ENCODE measurements at places on chromosomes 3 and 15.

DNA sequence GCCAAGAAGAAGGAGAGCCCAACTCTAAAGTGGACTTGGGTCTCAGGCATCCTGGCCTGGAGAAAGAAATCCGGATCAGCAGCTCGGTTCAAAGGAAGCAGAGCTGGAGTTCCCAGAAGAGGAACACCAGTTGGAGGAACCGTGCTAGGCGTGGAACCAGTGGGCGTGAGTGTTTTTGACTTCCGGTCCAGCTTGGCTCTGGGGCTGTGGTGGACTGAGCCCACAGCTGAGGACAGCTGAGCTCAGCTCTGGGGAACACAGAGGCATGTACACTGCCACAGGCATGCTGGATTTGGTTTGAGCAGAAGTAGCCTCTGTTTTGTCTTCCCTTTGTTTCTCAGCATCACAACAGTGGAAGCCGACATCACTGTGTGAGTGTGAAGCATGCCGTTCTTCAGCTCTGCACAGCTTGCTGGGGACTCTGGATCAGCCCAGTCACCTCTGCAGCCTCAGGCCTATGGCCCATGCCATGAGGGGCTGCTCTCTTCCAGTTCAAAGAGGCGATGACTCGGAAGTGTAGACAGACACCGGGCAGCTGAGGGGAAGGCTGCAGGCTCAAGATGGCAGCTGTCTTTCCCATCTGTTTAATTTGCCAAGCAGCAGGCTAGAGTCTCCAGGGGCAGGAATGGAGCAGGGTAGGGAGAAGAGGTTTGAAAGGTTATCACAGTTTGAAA lies 185.8 kb upstream of the UBE3A start:
- no peak for DNase-seq

DNA sequence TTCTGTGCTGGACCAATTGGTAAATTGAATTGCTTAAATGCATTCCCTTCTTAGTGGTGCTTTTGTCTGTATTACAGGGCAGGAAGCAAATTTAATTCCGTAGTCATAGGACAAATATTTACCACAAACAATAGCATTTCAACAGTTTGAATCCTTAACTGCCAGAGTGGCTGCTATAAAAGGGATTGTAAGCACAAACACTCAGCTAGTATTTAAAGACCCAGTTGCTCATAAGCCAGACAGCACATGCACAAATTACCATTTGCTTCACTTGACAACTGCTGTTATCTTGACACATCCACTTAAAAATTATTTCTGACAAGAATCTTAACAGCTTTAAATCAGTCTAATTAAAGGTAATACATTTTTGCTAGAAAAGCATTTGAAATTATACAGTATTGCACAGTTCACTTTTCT lies 490.2 kb upstream of the ADAMTS9 start:
- no peak for DNase-seq

DNA sequence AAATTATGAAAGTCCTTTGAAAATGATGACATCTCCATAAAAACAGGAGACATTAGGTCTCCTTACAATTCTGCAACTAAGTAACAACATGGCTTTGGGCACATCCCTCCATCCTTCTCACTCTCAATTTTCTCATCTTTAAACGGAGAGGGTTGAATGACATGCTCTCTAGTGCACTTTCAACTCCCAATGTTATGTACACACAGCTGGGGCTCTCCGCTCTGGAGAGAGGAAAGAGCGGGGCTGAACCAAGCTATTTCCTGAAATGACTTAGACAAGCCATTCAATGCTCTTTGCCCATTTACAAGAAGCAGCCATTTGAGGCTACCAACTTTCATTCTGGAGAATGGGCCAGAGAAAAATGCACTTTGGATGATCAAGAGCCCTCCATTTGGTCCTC lies 144.2 kb upstream of the BNIP2 start:
- no peak for DNase-seq

- DNase-seq: no peak
These were observed 193.5 kb downstream of the C3orf38 start for GRCh38 chr3:88343264-88343663.

DNA sequence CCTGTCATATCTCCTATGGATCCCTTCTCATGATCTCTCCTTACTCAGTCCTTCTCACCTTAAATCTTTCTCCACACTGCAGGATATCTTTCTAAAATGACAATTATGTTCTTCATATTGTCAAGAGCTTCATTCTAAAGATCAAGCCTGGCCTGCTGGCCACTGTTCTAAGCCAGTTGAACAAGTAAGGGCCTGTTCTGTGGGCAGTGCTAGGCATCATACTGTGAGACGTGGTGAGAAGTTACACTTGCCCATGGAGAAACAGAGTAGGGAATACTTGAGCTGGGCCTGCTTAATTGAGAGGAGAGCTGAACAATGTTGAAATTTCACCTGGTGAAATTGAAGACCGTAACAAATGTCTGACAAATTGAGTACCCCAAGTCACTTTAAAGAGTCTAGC lies 184.1 kb upstream of the RASGRP1 start:
- DNase-seq: no peak

DNA sequence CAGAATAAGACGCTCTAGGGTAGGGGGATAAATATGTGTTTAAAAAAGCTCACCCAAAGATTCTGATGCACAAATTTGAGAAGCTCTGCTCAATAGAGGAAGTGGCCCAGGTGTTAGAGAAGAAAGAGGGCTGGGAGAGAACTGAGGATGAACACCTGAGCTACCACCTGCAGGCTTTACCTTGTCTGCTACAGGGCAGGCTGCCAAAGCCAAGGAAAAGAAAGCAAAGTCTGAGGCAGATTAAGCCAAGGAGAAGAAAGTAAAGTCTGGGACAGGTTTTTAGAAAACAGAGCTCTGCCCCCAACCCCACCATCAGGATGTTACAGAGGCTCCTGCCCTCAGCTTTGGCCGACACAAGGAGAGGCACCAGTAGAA lies 92.9 kb downstream of the THRB start:
- DNase-seq: no peak

- DNase-seq: no peak
These were observed 54.3 kb upstream of the AGTR1 start for GRCh38 chr3:148643389-148643840.

DNA sequence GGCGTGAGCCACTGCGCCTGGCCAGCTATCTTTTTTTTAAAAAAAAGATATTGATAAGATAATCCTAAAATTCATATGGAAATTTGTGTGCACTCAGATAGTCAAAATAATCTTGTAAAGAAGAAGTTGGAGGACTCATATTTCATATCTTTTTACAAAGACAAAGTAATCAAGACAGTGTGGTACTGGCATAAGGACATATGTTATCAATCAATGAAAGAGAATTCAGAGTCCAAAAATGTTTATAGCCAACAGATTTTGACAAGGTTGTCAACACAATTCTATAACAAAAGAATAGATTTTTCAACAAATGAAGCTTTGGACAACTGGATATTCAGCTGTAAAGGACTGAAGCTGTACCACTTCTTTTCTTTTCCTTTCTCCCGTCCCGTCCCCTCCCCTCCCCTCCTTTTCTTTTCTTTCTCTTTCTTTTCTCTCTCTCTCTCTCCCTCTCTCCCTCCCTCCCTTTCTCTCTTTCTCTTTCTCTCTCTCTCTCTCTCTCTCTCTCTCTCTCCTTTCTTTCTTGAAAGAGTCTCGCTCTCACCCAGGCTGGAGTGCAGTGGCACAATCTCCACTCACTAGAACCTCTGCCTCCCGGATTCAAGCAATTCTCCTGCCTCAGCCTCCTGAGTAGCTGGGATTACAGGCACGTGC lies 126.8 kb downstream of the GSK3B start:
- DNase-seq: no peak
